ENCODE measurements at places on chromosomes 2 and 18.
A peak's percentile ranks its signal among the peaks of the same experiment; 100 is the strongest.

DNA sequence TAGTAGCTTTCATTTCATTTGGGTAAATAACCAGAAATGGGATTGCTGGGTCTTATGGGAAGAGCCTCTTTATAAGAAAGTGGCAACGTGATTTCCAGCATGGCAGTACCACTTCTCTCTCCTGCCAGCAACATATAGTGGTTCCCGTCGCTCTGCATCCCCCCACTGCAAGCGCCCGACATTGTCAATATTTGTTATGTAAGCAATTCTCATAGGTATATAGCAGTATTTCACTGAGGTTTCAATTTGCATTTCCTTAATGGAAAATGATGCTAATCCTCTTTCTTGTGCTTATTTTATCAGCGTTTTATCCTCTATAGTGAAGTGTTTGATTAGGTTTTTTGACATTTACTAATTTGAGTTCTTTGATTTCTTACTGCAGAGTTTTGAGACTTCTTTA lies 36.0 kb upstream of the FAHD2A start:
- no peak for DNase-seq

- no peak for DNase-seq
These were observed 181.3 kb upstream of the ZEB2 start for GRCh38 chr2:144701259-144701658.

DNA sequence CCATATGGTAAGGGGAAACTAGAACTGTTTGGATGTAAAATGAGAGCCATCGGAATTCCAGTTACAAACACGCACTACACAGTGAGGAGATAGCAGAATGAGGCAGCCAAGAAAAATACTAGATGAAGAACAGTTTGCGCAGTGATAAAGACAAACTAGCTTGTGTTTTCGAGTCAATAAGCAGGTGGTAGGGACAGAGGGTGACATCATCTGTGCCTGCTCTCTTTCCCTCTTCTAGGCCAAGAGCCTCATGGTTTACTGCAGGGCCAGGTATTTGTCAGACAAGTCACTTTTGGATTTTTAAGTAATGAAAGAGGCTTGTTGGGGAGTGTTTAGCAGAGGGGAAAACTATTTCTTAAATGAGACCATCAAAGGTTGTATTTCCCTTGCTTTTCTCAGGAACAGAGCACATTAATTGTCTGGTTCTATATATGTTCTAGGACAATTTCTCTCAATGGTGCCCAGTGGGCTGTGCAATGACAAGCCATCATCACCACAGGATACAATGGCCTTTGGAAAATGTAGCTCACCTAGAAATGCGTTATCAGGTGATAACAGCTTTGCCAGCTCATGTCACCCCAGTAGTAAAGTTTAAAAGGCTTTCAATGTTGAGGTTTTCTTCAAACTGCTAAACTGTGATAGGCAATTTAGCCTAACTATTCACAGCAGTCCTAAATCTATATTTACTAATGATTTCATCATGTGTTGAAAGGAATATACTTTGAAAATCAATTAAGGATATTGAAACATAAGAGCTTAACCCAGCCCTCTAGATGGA lies 1210.3 kb upstream of the ZEB2 start:
- DNase-seq, result no peak

GRCh38 chr2:189545418-189545817 lies 35.2 kb downstream of the SLC40A1 start:
- DNase-seq, result no peak

DNA sequence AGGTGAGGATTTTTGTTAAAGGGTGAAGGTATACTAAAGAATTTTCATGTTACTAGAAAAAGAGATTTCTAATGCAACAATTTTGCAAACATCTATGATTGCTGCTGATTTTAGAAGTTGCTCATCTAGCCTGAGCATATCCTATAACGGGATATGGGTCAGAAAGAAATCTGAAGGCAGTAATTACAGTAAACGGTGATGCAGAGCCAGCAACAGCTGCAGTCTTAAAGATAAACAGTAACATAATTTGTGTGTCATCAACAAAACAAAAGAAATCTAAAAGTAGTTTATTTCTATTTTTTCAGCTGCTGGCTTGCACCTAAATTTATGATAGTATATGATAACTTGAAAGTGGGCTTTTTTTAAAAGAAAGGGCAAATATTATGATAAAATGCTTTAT lies 215.7 kb downstream of the SLC4A10 start:
- no peak for DNase-seq

GRCh38 chr2:85505551-85506238 lies 33.3 kb upstream of the MAT2A start:
- no peak for DNase-seq

DNA sequence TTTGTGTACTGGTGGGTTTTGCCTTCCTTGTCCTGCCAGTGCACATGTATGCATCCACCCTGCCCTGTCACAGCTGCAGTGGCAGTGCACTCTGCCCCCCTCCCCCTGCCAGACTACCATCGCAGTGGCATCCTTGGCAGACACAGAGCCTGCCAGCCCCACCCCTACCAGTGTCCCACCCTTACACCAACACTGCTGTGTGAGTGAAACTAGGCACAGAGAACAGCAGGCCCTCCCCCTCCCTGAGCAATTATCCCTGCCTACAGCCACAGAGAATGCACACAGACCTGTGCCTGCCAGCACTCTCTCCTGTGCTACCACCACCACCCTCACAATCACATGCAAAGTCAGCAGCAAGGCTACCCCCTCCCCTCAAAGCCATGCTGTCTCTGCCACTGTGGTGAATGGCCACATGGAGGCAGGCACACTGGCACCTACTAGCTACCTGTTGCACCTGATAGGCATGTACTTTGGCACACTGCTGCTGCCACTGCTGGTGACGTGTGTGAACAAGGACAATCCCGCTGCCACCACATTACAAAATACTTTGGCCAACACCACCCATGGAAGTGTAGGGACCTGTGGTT lies 239.8 kb downstream of the CALCRL start:
- no peak for DNase-seq

- no peak for DNase-seq
These were observed 40.4 kb upstream of the GPR155 start for GRCh38 chr2:174527101-174527721.

GRCh38 chr2:74242354-74243071 lies 44.1 kb downstream of the MTHFD2 start:
- no peak for DNase-seq

GRCh38 chr2:66495788-66496640 lies 61.1 kb downstream of the MEIS1 start:
- DNase-seq, result peak; percentile 15

DNA sequence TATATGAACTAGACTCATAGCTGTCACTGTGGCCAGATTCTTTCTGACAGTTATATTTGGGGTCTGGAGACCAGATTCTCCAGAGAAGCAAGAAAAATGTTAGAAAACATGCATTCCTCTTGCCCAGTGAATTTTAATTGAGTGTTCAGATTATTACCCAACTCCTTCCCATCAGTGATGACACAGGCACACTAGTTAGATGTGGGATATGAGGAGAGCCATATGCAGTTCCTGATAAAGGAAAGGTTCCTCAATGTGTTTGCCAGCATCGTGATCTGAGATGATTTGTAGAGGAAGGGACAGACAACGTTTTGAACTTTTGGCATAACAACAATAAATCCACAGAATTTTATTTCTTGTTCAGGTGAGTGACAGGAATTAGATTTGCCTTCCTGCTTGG lies 308.6 kb downstream of the PIEZO2 start:
- DNase-seq, result no peak

DNA sequence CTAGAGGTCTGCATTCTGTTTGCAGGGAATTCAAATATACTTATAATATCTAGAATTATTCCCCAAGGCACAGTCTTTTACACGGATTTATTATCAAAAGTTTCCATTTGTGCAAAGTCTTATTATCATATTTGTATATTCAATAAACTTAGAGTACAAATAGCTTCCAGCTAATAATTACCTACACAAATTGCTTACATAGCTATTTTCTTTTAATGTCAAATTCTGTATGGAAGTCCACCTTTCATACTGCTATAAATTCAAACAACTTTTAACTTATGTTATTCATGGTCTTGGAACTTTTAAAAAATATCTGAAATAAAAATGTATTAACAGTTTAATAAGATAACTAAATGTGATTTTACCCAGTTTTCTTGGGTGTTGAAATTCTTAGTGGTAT lies 13.1 kb downstream of the CHST9 start:
- DNase-seq, result no peak

- no peak for DNase-seq
These were observed 21.6 kb downstream of the GPD2 start for GRCh38 chr2:156457523-156458517.

DNA sequence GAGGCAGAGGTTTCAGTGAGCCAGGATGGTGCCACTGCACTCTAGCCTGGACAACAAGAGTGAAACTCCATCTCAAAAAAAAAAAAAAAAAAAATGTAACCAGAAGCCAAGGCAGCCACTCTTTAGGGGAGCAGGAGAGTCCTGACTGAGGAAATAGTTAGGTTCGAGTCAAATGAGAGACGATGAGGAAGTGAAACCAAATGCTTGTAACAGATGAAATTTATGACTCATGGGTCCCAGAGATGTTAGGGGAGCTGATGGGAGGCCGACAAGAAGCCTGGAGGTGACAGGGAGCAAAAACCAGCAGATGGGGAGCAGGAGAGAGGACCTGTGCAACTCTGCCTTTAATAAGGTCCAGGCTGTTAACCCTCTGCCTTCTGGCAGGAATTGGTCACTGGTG lies 756.1 kb upstream of the DDX18 start:
- DNase-seq, result peak; percentile 8

GRCh38 chr2:231503766-231504165 lies 26.5 kb downstream of the NMUR1 start:
- no peak for DNase-seq

GRCh38 chr2:73004466-73004865 lies 67.0 kb downstream of the SFXN5 start:
- no peak for DNase-seq

DNA sequence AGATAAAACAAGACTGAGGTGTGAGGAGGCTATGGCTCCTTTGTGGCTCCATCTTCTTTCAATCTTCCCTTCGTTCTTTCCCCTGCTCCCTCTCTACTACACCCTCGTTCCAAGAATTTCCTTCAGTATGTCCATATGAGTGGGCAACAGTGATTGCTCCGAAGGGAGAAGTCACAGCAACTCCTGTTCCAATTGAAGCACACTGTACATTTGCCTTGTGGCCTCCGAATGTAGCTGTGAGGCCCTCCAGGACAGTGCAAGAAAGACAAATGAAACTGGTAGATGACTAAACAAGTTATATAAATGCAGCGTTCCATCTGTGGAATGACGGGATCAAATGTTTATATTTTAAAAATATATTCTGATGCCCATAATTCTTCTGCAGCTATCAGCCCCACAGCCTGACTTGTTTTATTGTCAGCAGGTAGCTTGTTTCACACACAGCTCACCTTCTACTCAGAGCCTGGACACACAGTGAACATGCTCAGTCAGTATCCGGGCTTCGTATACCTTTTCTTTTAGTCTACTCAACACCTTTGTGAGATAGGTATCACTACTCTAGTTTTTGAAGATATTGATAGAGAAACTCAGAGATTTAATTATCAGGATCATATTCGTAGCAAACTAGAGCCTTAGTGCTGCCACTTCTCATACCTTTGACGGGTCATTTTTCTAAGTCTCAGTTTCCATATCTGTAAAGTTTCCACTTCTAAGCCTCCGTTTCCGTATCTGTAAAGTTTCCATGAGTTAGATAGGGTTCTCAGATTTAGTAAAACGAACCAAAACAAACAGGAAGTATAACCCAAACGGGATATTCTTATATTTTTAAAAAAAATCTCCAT lies 216.7 kb upstream of the STON1 start:
- DNase-seq, result no peak

DNA sequence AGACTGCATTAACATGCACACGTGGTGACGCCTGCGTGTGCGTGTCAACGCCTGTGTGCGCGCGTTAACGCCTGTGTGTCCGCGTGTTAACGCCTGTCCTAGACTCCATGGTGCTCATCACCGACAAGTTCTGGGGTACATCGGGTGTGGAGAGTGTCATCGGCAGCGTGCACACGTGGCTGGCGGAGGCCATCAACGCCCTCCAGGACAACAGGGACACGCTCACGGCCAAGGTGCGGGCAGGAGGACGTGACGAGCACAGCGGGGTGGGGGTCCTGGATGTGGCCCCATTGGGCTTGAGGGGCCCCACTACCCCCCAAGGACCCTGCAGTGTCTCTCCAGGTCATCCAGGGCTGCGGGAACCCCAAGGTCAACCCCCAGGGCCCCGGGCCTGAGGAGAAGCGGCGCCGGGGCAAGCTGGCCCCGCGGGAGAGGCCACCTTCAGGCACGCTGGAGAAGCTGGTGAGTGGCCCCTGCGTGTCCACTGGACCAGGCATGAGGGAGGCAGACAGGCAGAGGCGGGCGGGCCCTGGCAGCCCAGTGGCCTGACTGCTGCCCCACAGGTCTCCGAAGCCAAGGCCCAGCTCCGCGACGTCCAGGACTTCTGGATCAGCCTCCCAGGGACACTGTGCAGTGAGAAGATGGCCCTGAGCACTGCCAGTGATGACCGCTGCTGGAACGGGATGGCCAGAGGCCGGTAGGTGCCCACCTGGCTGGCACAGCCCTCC lies 29.2 kb downstream of the GPC1 start:
- no peak for DNase-seq

DNA sequence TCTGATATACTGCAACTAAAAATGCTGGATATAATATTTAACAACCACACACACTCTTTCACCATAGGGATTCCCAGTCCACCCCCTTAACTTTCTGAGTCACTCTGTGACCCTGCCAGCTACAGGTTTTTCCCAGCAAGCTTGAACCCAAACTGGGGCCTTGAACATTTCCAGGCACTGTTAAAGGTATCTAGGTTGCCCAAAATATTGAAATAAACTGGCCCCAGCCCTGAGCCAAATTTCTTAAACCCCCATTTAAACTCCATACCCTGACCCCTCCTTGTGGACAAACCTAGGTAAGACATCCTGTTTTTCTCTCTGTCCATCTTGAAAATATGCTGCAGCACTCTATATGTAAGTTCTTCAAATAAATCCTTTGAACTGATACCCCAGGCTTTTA lies 19.7 kb upstream of the DCTN1 start:
- peak; percentile 69 for DNase-seq

DNA sequence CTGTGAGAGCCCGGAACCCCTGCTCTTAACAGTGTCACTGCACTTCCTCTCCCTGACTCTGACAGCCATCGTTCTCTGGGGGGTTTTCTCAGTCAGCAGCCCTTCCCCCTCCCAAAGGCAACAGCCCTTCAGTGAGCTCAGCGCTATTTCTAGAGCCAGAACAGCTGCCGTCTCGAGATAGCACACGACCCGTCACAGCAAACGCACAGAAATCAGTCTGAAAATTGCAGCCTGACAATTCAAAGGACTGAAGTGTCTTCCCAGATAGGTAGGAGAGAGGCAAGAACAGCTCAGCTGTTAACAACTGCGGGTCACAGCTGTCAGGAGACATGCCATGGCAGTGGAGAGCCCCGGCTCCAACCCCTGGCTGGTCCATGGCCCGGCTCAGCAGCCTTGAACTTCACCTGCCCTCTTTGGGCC lies 45.4 kb downstream of the ST8SIA5 start:
- peak; percentile 14 for DNase-seq

- no peak for DNase-seq
These were observed 64.4 kb upstream of the RAPH1 start for GRCh38 chr2:203599509-203599908.

All from KBM-7 (cell line).